ENCODE measurements at places on chromosomes 5 and 9.

- DNase-seq = no peak
These were observed 23.8 kb downstream of the DAB2 start for GRCh38 chr5:39400713-39401578.

DNA sequence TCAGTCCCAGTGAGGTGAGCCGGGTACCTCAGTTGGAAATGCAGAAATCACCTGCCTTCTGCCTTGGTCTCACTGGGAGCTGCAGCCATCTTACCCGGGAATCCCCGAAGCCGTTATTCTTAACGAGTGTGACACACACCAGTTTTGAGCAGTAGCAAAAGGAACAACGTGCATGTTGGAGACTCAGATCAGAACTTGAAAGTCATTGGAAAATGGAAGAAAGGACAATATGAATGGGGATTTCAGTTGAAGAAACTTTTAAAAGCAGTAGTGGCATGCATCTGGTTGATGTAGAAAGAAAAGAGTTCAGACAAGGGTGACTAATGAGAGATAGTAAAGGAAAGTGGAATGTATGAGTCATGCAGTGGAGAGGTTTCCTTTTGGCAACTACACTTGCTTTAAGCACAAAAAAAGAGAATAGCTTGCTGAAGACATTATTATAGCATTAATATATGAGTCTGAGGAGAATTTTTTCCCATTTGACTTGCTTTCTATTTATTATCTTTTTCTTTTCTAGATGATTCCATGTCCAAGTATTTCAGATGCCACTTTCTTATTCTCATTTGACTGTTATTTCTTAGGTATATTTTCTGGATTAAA, 44.4 kb upstream of the ANKDD1B start:
- DNase-seq = no peak

DNA sequence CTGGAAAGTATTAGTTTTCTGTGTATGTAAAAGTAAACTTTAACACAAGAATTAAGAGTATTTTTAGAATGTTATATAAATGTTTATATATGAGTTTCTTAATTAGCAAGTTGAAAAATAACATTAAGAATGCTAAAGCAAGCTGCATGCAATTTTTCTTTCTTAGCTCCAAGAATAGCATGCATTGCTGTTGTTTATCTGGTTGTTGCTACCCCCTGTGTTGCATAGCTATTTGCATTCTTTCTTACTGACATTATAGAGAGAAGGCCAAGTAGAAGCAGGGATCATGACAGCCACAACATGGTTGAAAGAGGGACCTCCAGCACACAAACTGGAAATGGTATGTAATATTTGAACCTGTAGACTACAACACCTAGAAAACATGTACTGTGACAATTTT, 94.8 kb downstream of the ERCC6L2 start:
- DNase-seq = no peak

- DNase-seq = no peak
These were observed 701.7 kb downstream of the SEMA5A start for GRCh38 chr5:8844206-8844605.

DNA sequence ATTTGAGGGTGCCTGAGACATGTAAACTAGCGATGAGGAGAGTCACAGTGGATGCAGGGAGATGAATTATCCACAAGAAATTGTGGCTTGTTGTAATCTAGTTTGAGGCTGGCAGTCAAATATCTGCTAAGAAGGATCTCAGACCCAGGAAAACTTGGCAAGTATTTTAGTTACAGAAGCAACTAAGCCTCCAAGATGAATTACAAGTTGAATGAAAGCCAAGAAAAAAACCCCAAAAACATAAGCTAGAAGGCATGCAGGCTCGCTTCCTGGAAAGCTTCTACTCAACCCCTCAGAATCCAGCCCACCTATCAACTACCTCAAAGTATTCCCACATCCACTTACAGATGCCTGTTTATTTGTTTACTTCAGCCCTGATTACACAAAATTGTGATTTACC, 696.9 kb downstream of the MAT2B start:
- DNase-seq = no peak

GRCh38 chr9:92342825-92343488, 17.2 kb downstream of the CENPP start:
- no peak for DNase-seq

DNA sequence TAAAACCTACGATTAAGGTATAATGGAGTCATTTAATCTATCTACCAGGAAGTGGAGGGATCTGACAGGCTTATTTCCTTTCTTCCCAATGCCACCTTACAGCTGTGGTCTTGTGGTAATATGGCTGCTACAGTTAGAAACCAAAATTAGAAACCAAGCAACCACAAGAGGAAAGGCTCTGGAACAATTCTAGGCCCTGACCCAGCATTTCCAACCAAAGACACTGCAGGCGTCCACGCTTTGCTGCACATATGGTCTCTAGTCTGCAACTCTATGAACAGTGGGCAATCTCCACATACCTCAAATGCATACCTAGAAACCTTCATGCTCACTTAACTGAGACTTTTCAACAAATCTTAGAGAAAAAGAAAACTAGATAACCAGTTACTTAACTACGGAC, 339.1 kb downstream of the NFIB start:
- DNase-seq = no peak

GRCh38 chr5:140488914-140489313, 58.5 kb upstream of the EIF4EBP3 start:
- DNase-seq = no peak

DNA sequence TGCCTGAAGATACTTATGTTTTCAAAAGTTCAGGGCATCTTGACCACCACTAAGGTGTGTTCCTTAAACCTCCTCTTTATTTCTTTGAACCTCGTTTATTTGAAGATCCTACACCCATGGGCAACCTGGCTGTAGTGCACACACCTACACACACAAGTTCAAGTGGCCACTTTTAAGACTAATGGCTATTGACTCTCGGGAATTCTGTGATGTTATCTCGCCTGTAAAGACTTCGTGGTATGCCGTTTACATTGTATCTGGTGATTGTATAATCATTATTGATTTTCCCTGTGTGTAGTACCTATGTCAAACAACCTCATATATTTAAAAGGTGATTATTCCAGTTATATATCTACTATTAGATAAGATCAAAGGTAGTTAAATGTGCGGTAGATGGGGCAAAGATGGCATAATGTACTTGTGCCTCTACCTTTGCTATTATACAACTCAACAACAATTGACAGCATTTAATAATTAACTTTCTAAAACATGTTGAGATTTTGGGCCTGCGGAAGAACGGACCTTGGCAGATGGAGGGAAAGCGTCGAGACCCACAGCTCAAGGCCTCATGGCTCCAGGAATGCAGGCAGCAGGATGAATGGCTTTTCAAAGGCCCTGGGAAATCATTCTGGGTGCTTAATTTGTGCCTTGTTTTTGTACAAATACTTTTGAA, 51.4 kb upstream of the IRX2 start:
- no peak for DNase-seq

- no peak for DNase-seq
These were observed 436.7 kb downstream of the ZSWIM6 start for GRCh38 chr5:61768692-61769281.

- DNase-seq = no peak
These were observed at the start of gene CARTPT for GRCh38 chr5:71719063-71719964. Gene CARTPT (plus strand): TSS chr5:71719275. CDS start chr5:71719294, 19 bp downstream.

DNA sequence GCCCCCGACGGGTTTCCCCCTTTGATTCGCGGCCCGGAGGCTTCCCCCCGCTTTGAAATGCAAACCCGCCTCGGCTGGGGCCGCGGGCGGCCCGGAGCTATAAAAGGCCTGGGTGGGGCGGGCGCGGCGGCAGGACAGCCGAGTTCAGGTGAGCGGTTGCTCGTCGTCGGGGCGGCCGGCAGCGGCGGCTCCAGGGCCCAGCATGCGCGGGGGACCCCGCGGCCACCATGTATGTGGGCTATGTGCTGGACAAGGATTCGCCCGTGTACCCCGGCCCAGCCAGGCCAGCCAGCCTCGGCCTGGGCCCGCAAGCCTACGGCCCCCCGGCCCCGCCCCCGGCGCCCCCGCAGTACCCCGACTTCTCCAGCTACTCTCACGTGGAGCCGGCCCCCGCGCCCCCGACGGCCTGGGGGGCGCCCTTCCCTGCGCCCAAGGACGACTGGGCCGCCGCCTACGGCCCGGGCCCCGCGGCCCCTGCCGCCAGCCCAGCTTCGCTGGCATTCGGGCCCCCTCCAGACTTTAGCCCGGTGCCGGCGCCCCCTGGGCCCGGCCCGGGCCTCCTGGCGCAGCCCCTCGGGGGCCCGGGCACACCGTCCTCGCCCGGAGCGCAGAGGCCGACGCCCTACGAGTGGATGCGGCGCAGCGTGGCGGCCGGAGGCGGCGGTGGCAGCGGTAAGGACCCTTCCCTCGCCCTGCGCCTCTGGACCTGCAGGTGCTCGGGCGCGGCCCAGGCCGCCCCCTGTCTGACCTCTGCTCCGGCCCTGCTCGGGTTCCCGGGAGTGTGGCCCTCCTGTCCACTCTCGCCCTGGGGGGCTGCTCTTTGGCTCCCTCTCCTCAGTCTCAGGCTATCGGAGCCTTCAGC, at the start of gene CDX1:
TSS of gene CDX1 (plus strand) at position 129 of the 862 bp plus-strand sequence. CDS start at position 228, 99 bp downstream.
- no peak for DNase-seq

DNA sequence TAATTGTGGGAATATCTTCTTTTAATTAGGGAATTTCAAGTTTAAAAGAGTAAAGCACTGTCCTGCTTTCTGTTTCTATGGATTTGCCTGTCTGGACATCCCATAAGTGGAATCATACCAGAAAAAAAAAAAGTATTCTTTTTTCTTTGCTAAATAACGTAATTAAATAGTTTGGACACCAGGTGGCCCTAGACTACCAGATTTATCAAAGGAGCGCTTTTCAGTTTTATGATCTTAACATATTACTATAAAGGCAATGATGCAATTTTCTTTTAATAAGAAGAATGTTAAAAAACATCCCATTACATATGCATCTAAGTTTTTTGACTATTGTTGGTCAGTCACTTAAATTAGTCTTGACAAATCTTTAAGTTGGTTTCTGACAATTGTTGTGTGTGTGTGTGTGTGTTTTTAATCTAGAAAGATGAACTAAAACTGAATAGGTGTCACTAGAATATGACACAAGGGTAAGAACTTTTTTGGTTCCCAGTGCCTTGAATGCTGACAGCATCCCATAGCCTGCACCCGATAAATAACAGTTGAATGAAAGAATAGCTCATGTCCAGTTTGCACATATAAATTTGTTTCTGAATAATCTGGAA, 49.5 kb downstream of the C5orf22 start:
- DNase-seq = no peak
